ENCODE measurements at places on chromosomes 3 and 15.

DNA sequence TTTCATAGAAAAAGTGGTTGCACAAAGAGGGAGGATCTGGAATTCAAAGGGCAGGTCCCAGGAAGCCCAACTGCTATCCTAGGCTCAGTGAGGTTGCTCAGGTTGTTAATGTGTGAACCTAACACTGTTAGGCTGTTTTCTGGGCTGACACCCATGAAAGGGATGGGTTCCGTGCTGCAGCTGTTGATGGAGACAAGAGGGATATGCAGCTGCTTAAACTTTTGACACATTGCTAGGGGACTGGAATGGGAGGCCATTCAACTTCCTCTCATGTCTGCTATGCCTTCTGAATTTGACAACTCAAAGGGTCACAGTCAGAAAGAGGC is 198.0 kb upstream of the NR2E3 start:
- DNase-seq, result no peak

GRCh38 chr3:9133656-9134055 is 115.8 kb downstream of the SRGAP3 start:
- no peak for DNase-seq

- DNase-seq, result no peak
These were observed 206.0 kb downstream of the CDIN1 start for GRCh38 chr15:36785396-36785795.

- no peak for DNase-seq
These were observed 1.8 kb upstream of the CCR1 start for GRCh38 chr3:46209746-46210470.

- DNase-seq, result no peak
These were observed 27.9 kb upstream of the FAM174B start for GRCh38 chr15:92683511-92683834.

DNA sequence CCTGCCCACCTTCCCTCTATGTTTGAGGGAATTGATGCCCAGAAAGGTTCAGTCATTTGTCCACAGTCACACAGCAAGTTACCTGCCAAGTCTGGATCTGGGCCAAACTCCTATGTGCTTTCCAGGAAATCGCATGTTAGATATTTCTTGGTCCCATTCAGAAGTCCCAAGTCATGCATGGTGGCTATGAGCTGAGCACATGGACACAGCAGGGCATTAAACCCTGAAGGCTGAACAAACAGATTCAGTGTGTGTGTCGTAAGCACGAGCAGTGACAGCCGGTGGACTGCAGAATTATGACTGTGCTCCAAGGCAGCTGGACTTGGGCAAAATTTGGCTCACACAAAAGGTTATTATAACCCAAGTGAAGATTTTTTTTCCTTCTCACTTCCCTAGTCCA is 11.4 kb upstream of the SLC6A6 start:
- no peak for DNase-seq

- DNase-seq, result no peak
These were observed 376.0 kb upstream of the ALCAM start for GRCh38 chr3:104990758-104991157.

GRCh38 chr3:170387950-170388349 is 30.4 kb downstream of the SKIL start:
- DNase-seq, result no peak

- DNase-seq, result no peak
These were observed 41.8 kb upstream of the CCNL1 start for GRCh38 chr3:157201648-157202278.

- DNase-seq, result no peak
These were observed 608.1 kb downstream of the ZNF385D start for GRCh38 chr3:21142949-21143348.

DNA sequence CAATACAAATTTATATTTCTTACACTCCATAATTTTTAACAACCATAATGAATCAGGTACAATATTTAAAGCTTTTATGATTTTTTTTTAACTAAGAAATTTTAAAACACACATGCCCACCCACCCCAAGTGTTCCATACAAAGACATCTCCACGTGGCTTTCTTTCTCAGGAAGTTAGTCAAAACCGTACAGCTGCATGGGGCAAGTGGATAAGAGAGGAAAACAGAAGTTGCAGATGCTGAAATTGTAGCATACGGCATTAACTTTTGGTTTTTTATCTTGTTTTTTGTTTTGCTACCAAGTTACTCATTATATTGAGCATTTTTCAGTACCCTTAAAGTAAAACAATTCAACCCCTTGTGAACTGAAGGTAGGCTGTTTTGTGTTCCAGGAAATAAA is 14.8 kb downstream of the GNB4 start:
- DNase-seq, result no peak

GRCh38 chr3:188948281-188948996 is 223.3 kb upstream of the TPRG1 start:
- no peak for DNase-seq

GRCh38 chr3:10817506-10817905 is 1.5 kb downstream of the SLC6A11 start:
- DNase-seq, result no peak

DNA sequence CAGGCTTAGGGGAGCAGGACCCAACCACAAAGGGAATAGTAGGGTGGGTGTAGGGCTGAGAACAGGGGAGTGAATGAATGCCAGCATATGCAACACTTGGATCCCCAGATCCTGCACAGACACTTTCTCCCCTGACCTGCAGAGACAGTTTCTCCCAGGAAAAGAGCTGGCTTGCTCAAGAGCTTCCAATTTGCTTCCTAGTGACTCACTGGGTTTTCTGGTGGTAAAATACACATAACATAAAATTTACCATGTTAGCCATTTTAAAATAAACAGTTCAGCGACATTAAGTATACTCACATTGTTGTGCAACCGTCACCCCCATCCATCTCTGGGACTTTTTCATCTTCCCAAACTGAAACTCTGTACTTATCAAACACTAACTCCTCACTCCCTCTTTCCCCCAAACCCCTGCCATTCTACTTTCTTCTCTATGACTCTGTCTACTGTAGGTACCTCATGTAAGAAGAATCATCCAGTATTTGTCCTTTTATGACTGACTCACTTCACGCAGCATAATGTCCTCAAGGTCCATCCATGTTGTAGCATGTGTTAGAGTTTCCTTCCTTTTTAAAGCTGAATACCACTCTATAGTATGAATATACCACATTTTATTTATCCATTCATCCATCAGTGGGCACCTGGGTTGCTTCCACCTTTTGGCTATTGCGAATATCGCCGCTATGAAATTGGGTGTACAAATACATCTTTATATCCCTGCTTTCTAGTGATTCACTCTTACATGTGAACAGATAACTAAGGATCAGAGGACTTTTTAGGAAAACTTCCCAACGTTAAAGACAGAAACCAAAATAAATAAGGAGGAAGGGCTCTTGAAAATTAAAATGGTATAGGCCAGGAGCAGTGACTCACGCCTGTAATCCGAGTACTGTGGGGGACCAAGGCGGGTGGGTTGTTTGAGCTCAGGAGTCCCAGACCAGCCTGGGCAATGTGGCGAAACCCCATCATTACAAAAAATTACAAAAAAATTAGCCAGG is 95.6 kb upstream of the TJP1 start:
- DNase-seq, result no peak

DNA sequence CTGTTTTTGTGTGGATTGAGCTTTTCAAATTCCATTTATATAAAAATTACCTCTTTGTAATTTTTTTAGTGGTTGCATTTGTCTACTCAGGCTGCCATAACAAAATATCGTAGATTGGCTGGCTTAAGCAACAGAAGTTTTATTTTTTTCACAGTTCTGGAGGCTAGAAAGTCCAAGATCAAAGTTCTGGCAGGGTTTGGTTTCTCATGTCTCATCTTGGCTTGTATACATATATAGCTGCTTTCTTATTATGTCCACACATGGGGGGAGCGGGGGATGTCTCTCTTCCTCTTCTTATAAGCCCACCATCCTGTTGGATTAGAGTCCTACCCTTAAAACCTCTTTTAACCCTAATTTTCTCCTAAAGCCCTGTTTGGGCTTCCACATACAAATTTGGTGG is 28.5 kb downstream of the MGA start:
- DNase-seq, result no peak

GRCh38 chr3:127033786-127034185 is 50.9 kb downstream of the PLXNA1 start:
- no peak for DNase-seq

DNA sequence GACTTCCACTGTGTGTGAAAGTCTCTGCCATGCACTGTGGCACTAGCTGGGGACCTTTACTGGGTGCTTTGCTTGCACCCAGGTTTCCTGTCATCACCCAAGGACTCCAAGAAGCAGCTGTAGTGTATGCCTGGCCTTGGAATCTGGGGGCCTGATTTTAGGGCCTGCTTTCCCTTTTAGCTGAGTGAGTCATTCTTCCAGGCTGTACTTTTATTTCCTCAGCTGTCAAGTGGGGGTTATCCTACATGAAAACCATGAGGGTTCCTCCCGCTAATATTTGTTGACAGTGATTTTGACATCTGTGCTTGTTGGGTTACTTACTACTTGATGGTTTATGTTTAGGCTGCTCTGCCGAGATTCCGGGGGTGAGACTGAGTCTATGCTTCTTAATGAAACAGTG is 18.5 kb downstream of the GORASP1 start:
- DNase-seq, result no peak

DNA sequence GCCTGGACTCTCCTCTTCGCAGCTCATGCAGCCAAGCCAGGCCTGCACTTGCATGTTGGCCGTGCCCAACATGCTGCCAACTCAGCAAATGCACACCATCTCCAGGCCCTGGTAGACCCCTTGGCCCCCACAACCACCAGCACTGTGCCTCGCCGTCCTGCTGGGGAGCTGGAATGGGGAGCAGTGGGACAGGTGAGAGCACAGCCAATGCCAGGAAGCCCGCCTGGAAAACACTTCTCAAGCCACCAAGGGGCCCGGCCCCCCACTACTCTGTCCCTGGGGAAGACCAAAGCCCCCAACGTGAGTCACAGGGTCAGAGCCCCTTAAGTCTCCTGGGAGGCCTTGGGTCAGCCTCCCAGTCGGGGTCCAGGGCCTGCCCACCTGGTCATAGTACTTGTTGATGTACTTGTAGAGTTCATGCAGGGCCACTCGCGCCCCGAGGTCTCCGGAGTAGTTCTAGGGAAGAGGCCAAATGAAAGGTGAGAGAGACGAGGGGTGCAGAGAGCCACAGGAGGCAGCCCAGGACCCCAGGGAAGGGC is 24.5 kb downstream of the PLXNB1 start:
- no peak for DNase-seq

GRCh38 chr15:80977627-80978036 is 12.0 kb downstream of the MESD start:
- no peak for DNase-seq

GRCh38 chr3:20310629-20311028 is 124.6 kb upstream of the SGO1 start:
- DNase-seq, result no peak

- no peak for DNase-seq
These were observed 34.4 kb downstream of the PPARG start for GRCh38 chr3:12323237-12323636.

- no peak for DNase-seq
These were observed 63.7 kb downstream of the SLC12A8 start for GRCh38 chr3:125148836-125149235.

DNA sequence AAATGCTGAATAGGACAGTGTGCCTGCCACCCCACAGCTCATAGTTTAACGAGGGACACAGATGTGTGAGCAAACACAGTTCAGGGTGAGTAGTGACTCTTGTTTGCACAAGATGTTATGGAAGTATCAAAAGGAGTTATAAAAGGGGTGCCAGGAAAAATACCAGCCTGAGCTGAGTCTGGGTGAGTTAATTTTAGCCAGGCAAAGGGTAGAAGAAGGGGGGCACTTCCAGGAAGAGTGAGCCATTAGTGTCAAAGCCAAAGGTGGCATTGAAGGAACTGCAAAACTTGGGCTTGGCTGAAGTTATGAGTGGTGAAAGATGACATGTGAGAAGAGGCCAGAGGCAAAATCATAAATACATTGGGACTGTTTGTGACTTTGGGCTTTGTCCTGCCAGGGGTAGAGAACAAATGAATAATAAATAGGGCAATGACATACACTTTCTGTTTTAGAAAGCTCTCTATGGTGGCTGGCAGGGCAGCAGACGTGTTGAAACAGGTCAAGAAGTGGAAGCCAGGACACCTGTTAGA is 1.9 kb upstream of the SPPL2A start:
- no peak for DNase-seq

- DNase-seq, result no peak
These were observed 217.8 kb downstream of the UACA start for GRCh38 chr15:70545526-70545925.

GRCh38 chr3:143203142-143203541 is 83.6 kb downstream of the CHST2 start:
- DNase-seq, result no peak

- DNase-seq, result no peak
These were observed at the start of gene CDHR4 for GRCh38 chr3:49799761-49800160. Gene CDHR4, minus strand, starts transcription at chr3:49799873. Its CDS starts 61 bp downstream, at chr3:49799812.

GRCh38 chr3:31980530-31981205 is 394 bp downstream of the OSBPL10 start:
- DNase-seq, result peak; percentile 16

- no peak for DNase-seq
These were observed 41.7 kb upstream of the SEC22A start for GRCh38 chr3:123159926-123160635.

- DNase-seq, result peak; percentile 25
These were observed 68.0 kb downstream of the FNDC3B start for GRCh38 chr3:172107403-172107802.

DNA sequence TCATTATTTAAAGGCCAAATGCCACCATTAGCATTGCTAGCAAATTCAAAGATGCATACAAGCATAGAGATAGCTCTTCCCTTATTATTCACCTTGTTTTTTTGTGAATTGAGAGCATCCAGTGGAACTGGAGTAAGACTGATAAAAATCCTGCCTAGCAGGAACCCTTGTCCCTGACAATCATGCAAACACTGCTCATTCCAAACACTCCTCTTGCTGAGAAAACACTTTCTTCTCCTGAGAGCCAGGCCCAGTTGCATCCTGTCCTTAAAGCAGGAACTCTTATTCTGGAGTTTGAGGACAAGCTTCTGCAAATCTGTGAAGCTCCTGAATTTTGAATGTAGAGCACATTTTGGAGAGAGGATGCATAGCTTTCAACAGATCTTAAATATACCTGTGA is 49.3 kb upstream of the KCNMB2 start:
- DNase-seq, result no peak

GRCh38 chr3:58063022-58063815 is 55.0 kb downstream of the FLNB start:
- no peak for DNase-seq

- DNase-seq, result no peak
These were observed 877 bp downstream of the NIT2 start for GRCh38 chr3:100335434-100335833.

- DNase-seq, result no peak
These were observed 7.3 kb upstream of the LEKR1 start for GRCh38 chr3:156818890-156819289.

- no peak for DNase-seq
These were observed 3.4 kb upstream of the OPA1 start for GRCh38 chr3:193589616-193590015.

All from activated effector memory CD4-positive, alpha-beta T cell treated with Interleukin-2 at 50 U/mL for 16 hours (primary cell).